ENCODE measurements at places on chromosomes 6 and 20.

DNA sequence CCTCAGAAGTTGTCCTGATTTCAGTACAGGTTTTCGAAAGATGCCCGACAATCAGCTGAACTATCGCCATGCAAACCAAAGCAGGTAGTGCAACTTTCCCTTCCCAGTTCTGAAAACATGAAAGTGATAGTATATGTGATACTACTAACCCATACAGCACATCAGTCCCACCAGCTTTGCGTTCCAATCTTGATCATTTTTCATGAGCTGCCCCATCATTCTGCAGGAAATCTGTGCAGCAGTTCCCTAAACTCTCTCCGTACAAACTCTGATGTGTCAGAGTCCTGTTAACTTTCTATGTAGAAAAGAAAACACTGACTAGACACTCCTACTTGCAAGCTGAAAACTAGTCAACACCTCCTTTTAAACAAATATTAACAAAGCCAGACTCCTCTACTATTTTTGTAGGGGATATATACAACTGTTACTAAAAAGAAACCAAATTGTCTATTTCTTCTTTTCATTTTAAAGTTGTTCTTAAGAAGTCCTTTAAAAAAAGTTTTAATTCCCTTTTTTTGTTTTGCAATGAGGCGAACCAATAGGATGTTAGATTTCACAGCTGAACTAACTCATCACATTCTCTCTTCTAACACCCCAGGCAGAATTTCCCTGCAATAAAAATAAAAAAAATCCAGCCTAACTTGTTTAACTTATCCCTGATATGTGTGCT lies 99.6 kb upstream of the DST start:
- no peak for DNase-seq

DNA sequence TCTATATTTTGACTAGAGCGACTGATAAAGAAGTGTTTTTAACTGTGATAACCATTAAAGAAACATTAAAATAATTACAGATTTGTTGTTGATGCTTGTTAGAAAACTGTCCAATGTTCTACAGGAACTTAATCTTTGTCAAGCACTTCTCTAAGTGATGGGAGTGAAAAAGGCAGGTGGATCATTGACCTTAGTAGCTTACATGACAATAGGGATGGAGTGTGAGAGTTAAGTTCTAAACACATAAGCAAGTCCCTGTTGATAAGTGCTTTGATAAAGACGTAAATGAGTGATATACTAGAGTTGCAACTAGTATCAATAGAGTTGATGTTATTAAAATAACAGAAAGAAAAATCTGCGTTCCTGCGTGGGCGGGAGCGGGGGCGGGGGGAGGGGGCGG lies 931.5 kb upstream of the EPHA7 start:
- DNase-seq, result no peak

GRCh38 chr20:57612916-57613315 lies 7.3 kb downstream of the ZBP1 start:
- DNase-seq, result no peak

- no peak for DNase-seq
Observed at GRCh38 chr6:155483858-155484257, 28.2 kb upstream of the NOX3 start.

DNA sequence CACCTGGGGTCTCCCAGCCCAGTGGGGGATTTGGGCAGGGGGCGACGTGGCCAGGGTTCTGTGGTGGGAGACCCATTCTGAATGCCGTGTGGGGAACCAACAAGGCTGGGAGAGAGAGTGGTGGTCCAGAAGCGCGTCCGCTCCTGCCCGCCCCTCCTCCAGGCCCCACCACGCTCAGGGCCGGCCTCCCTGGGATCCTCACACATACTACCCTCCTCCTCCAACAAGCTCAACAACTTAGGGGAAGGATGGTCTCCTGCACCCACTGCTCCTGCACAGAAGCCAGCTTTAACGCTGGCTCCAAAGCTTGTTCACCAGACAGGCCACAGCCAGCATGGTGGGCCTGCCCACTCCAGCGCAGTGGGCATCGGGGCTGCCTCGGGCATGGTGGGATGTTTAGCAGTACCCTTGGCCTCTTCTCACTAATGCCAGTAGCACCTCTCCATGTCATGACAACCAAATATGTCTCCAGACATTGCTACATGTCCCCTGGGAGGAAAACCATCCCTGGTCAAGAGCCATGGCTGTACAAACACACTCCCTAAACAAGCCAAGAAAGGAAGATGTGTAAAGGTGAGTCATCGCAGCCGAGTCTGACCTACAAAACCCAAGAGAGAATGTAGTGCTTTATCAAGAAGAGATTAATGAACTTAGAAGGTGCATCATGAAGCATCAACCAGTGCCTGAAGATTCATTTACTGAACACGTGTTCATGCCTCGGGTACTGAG lies 75.7 kb downstream of the BMP7 start:
- DNase-seq, result no peak

DNA sequence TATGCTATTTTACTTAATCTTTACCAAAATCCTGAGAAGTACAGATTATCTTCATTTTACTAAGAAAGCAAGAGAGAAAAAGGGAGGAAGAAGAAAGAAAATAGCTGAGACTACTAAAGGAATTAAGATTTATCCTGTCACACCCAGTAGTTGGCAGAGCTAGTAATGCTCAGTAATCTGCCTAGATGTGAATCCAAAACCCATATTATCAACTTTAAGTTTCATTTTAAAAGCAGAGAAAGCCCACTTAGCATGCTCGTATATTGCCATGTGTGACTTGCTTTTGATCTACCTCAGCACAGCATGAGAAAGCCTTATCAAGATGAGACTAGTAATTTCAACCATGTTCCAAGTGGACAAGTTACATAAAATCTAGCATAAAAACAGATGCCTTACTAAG lies 451.5 kb downstream of the TENT5A start:
- DNase-seq, result no peak

GRCh38 chr6:139482287-139482686 lies 107.8 kb upstream of the CITED2 start:
- DNase-seq, result no peak

GRCh38 chr6:165636402-165637048 lies 26.5 kb downstream of the PDE10A start:
- DNase-seq, result no peak

DNA sequence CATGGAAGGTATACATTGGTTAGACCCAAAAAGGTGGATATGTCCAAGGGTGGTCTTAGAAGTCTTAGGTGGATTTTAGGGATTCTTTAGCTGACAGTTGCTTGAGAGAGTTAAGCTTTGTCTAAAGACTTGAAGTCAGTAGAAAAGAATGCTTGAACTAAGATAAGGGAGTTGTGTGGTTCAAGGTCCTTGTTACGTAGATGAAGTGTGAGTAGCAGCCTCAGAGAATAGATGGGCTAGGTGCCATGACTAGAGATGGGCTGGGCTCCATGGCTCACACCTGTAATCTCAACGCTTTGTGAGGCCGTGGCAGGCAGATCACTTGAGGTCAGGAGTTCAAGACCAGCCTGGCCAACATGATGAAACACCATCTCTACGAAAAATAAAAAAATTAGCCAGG lies 1.7 kb downstream of the SHLD1 start:
- DNase-seq, result no peak

GRCh38 chr6:162706232-162706631 lies 21.3 kb downstream of the PRKN start:
- peak; percentile 28 for DNase-seq

GRCh38 chr6:42225029-42225339 lies 7.3 kb upstream of the MRPS10 start:
- DNase-seq, result no peak

DNA sequence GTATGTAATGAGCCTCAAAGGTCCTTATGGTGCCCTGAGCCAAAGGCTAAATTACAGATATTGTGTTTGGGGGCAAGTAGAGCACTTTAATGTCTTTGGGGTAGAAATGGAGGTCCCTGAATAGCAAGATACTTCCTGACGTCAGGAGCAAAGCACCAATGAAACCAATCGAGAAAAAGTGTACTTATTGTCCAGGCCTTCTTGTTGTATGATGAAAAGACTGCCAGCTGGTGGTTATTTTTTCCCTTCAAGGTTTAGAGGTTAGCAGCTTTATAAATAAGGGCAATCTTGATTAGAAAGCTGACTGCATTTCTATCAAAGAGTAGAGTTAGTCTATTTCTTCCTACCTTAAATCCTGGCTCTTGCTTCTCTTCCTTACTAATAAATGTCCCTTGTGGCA lies 76.1 kb upstream of the HSF2 start:
- no peak for DNase-seq

Data from pancreas (tissue), 10 donors.